ENCODE measurements at places on chromosomes 4 and X.

DNA sequence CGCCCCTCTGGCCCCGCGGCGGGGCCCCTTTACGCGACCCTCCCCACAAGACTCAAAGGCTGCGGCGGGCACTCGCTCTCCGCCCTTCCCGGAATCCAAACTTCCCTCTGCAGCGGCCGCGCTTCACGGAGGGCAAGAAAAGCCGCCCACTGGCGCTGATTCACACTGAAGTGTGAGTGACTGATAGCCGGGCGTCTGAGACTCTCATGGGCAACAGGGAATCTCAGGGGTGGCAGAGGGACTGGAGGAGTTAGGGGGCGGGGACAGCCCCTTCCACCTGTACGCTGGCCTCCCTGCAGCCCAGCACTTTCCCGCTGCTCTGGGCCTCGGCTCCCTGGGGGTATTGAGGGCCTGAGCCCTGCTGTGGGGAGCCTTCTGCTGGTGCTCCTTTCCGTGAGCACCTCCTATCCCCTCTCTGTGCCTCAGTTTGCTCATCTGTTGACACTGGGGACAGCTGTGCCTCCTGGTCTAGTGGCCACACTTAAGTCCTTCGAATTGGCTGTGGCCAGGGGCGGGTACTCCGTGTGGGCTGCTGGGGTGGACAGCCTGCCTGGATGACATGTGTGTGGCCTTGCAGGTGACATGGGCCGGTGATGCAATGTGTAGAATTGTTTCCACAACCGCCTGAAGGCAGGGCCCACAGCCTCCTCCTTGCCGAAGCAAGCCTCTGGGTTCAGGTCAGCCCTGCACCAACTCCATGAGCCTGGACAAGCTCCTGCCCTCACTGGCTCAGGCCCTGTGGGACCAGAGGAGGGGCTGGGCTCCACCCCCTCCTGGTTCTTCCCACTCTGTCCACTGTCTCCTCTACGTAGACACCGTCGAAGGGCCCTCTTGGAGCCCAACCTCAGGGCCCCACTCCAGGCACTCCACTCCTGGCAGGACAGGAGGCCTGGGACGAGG lies 951 bp downstream of the SH3BP2 start:
- H3K4me1 ChIP-seq: peaks cover 89% of the 10 kb centered on the region
- no peaks in the 10 kb centered on the region for H3K36me3 ChIP-seq
- H3K4me3 ChIP-seq: peak overlapping the region; percentile 59
- DNase-seq: peak; percentile 20

DNA sequence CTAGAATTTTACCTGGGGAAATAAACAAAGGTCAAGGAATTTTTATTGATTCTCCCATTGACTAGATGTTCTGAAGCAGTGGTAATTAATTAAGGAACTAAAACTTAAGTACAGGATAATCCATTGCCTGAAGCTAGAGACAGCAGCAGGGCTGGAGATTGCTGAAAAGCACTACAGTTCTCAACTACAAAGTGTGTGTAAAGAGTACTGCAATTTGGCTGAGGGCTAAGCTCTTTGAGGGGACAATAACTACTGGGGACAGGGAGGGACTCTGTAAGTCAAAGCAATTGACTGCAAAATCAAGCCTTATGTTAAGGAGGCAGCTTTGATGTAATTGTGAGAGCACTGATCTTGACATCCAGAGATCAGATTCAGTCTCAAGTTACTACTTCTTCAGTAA lies 260.4 kb downstream of the GALNTL6 start:
- no peaks in the 10 kb centered on the region for H3K36me3 ChIP-seq
- no peak for DNase-seq
- no peak overlapping the region for H3K27ac ChIP-seq

DNA sequence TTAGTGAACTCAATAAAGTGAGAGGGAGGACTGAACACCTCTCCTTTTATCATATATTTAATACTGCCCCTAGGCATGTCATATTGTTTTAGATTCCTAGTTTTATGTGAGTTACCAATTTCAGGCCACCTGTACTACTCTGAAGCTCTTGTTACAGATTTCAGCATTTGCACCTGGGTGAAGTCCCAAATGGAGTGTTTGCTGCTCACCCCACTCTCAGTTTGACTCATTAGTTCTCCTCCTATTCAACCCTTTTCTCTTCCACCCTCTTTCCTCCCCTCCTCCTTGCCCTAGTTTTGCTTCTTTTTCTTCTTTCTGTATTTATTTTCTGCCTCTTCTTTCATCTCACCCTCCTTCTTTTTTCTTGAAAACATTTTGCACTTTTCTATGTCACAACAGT lies 1852.2 kb upstream of the IGFBP7 start:
- no peak for DNase-seq
- H3K4me1 ChIP-seq: no peaks in the 10 kb centered on the region
- H3K4me3 ChIP-seq: no peak overlapping the region
- no peaks in the 10 kb centered on the region for H3K36me3 ChIP-seq
- no peak overlapping the region for H3K27ac ChIP-seq

DNA sequence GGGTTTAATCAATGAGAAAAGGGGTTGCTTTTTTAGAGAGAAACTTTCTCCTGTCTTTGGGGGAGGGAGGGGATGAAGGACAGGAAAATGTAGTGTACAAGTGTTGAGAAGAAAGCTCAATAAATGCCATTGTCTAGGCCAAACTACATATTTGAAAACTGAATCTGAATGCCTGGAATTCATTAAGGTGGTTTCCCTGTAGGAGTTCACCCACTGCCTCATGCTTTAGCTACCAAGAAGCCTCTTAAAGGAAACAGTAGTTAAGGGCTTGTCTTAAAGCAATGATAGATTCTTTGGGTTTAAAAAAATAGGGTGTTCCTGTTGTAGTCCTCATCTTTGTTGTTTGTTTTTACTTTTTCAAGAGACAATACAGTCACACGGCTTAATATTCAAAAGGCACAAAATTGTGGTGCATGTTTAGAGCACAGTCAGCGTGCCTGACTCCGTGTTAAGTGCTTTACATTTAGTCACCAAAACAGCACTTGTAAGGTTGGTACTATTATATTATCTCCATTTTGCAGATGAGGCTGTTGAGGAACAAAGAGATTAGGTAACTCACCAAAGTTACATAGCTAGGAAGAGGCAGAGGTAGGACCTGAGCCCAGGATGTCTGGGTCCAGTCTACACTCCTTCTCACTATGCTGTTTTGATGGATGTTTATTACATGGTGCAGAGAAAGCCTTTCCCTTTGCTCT lies 46.0 kb downstream of the FNIP2 start:
- peaks cover 19% of the 10 kb centered on the region for H3K4me1 ChIP-seq
- no peak for DNase-seq
- H3K27me3 ChIP-seq: no peaks in the 10 kb centered on the region
- no peaks in the 10 kb centered on the region for H3K36me3 ChIP-seq
- no peak overlapping the region for H3K27ac ChIP-seq

- no peak for DNase-seq
- H3K4me3 ChIP-seq: no peak overlapping the region
- H3K4me1 ChIP-seq: no peaks in the 10 kb centered on the region
- no peaks in the 10 kb centered on the region for H3K27me3 ChIP-seq
Measured at GRCh38 chrX:100376576-100376975, 33.5 kb downstream of the PCDH19 start.
